Activated T-cell treated with anti-CD3 and anti-CD28 coated beads, Interleukin-2, amount 50 U/mL, for 48 hours (primary cell): ENCODE measurements at places on chromosomes 11 and 22.

GRCh38 chr11:121257976-121258375 lies 34.6 kb upstream of the SC5D start:
- DNase-seq: no peak

DNA sequence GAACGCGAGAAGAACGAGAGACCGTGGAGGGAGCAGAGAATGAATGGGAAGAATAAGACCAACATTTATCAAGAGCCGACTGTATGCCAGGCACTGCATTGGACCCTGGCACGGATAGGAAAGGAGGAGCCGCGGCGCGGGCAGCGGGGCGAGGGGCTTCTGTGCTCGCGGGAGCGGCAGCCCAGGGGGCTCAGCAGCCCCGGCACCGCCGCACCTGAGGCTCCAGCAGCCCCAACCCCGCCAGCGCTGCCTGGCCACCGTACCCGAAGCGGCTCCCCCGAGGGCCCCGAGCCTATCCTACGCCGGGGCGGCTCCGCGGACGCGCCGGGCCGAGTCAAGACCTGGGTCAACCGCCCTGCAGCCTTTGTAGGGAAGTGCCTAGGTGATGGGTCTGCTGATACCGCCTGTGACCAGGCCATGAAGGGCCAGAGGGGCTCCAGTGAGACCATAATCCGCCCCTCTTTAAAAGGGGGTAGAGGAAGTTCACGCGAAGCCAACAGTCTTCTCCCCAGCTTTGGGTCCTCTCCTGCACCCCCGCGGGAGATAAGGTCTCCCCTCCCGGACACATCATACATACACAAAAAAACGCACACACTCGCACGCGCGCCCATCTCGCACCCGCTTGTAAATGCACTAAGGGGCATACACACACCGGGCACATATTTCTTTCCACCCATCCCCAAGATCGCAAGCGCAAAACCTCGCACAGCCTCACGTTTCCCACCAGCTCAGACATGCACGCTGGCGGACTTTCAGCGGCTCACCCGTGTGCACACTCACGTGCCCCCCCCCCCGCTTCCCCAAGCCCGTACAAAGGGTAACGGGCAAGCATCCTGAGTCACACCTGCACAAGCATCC lies 935 bp upstream of the RTN4RL2 start:
- peak; percentile 51 for DNase-seq

- DNase-seq: no peak
Measured at GRCh38 chr11:93653080-93653479, 8.4 kb upstream of the CEP295 start.

DNA sequence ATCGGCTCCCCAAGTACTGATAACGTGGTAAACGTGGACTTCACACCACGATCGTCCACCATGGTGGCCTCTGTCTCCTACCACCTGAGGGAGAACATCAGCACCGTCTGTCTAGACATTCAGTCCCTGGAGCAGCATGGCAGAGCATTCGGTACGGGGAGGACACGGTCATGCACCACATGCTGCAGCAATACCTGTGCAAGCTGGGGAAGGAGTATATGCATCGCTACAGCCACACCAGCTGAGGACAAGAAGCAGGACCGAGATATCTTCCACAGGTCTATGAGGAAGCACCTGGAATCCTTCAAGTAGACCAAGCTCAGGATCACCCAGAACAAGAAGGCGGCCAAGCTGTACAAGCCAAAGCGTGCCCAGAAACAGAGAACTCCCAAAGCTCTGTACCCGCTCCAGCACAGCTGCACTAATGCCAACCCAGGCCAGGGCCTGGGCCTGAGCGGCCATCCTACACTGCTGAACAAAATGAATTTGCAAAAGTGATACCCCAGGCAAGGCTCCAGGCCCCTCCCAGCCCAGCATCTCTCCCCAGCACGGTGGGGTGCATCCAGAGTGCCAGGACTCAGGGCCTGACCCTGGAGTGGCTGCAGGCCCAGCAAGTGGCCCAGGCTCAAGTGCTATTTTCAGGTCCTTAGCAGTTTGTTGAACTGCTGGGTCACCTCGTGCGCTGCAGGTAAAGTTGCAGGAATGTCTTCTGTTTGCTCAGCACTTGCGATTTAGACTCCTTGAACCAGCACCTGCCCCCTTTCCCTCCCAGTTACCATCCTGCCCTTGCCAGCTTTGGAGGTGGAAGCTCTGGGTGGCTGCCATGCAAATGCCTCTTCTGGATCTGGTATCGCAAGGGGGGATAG lies 119.3 kb upstream of the SERPIND1 start:
- no peak for DNase-seq

GRCh38 chr11:32960553-32961164 lies 55.0 kb upstream of the DEPDC7 start:
- DNase-seq: no peak

GRCh38 chr11:69382131-69383128 lies 88.5 kb downstream of the MYEOV start:
- no peak for DNase-seq

DNA sequence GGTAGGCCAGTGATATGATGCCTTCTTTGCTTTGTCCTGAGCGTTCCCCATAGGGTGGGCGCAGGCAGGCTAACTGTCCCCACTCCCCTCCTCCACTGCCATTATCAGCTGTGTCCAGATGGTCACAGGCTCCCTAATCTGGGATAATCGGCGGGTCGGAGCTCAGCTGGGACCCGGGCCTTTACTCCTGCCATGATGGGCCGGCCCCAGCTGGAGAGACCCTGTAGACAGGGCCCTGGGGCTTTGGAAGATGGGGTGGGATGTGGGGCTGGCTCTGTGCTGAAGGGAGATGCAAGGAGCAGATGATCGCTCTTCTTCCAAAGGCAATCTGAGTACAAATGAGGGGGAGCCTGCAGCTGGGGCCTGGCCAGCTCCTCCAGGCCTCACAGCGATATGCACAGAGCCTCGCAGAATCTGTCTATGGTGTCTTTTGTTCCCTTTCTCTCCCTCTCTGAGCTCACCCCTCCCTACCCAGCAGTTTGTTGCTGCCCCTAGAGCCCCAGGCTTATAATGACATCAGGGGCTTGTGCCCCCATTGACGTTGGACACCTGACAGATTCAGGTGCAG lies 11.9 kb downstream of the KLHL35 start:
- no peak for DNase-seq

- DNase-seq: no peak
Measured at GRCh38 chr11:22190827-22191463, 1.9 kb upstream of the ANO5 start.

GRCh38 chr22:50470491-50470890 lies 4.3 kb downstream of the SBF1 start:
- peak; percentile 49 for DNase-seq

DNA sequence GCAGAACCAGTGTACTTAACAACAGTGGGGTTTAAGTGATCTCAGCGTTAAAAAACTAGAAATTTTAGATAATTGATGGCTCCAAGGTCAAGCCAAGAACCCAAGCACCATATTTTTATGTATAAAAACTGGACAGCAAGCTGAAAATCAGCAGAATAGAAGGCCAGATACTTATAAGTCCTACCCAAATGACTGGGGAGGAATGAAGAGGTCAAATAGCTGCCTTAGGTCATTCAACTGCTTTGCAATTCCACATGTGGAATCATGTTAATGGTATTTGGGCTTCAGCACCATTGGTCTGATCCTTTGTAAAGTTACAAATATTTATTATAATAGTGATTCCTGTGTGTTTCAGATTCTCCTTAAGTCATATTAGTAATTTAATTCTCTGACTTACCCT lies 108.4 kb downstream of the FAT3 start:
- no peak for DNase-seq

GRCh38 chr11:74470526-74470925 lies 3.2 kb upstream of the KCNE3 start:
- DNase-seq: no peak

GRCh38 chr11:66467034-66467659 lies 442 bp downstream of the PELI3 start:
- DNase-seq: no peak

- peak; percentile 52 for DNase-seq
Measured at GRCh38 chr11:8090756-8091155, 9.7 kb downstream of the TUB start.

DNA sequence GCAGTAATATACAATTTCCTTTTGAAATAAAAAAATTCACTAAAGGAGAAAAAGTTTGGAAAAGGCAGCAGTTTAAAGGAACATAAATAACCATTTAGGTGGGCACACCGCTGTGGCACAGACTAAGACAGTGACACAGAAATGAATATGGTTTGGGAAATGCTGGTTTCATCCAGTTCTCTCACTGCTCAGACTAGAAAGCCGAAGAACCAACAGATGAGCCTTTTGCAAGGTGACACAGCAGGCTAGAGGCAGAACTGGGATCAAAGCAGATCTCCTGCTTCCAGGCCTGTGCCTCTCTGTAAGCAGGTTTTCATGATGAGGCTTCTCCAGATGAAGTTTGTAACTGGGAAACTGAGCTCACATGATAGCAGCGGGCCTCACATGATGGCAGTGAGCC lies 380.0 kb upstream of the NARS2 start:
- no peak for DNase-seq

GRCh38 chr11:58592760-58593472 lies 14.1 kb downstream of the ZFP91 start:
- DNase-seq: peak; percentile 68

GRCh38 chr11:117426297-117426685 lies 98.6 kb downstream of the CEP164 start:
- peak; percentile 87 for DNase-seq

DNA sequence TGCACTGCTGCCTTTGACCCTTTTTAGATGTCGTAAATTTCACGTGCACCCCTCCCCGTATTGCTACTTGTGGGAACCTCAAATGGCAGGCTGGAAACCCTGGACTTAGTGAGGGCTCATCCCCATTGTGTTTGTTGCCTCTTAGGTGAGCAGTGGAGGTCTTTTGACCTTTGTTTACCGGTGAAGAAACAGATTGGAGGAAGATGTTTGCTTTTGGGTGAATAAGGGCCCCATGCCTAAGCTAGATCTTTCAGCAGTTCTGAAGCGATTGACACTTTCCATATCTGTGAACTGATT lies 782 bp downstream of the SMARCB1 start:
- no peak for DNase-seq

DNA sequence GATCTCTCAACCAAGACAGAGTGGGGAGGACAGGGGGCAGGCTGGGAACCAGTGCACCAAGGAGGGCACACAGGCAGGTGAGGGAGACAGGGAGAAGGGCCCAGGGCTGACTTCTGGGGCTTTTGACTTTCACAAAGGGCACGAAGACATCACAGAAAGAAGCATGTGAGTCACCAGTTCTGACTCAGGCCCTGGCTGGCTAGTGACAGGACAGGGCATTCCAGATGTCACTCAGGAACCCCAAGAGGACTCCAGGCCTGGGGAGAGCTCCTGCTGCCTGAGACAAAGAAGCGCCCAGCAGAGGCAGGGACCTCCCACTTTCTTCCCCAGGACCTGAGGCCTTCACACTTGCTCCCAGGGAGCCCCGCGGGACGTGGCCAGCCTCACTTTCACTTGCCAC lies 497.2 kb downstream of the BUD13 start:
- no peak for DNase-seq

GRCh38 chr11:36350137-36350513 lies 54.0 kb downstream of the PRR5L start:
- no peak for DNase-seq

- DNase-seq: no peak
Measured at GRCh38 chr22:31488346-31488883, 1.2 kb downstream of the EIF4ENIF1 start.

GRCh38 chr11:82738091-82738490 lies 4.4 kb upstream of the FAM181B start:
- DNase-seq: no peak

- DNase-seq: no peak
Measured at GRCh38 chr11:33258631-33259205, 1.5 kb downstream of the HIPK3 start.

DNA sequence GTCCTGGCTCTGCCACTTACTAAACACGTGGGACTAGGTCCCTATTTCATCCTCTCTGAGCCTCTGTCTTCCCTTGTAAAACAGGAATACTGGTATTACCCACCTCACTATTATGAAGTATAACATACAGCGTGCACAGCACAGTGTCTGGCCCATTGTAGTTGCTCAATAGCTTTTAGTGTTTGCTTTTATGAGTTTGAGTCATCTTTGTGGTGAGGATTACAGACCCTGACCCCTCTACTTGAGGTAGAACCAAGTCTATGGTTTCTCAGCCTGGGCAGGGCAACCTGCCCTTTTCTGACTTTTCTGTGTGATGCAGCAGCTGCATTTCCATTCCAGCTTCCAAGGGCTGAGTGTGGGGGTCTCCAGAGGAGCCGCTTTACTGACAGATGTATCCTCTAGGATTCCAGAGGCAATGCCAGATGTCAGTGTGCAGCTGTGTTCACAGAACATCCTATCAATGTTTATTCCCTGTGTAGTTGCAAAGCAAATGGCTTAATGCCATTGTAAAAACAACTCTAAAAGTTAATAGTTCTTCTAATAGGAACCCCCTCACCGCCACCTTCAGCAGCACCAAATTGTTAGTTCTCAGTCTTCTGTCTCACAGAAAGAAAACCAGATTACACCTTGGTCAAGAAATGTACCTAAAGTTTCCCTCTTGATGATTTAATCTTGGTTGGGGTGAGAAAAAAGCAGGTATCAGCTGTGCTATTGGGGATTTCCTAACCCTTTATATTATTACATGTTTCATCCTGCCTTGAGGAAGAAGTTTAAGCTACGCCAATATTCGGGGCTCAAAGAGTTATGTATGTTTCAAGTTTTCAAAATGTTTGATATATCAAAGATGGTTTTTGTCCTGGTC lies 16.8 kb downstream of the PRR5L start:
- DNase-seq: no peak

- no peak for DNase-seq
Measured at GRCh38 chr11:35148163-35148837, 9.3 kb downstream of the CD44 start.

DNA sequence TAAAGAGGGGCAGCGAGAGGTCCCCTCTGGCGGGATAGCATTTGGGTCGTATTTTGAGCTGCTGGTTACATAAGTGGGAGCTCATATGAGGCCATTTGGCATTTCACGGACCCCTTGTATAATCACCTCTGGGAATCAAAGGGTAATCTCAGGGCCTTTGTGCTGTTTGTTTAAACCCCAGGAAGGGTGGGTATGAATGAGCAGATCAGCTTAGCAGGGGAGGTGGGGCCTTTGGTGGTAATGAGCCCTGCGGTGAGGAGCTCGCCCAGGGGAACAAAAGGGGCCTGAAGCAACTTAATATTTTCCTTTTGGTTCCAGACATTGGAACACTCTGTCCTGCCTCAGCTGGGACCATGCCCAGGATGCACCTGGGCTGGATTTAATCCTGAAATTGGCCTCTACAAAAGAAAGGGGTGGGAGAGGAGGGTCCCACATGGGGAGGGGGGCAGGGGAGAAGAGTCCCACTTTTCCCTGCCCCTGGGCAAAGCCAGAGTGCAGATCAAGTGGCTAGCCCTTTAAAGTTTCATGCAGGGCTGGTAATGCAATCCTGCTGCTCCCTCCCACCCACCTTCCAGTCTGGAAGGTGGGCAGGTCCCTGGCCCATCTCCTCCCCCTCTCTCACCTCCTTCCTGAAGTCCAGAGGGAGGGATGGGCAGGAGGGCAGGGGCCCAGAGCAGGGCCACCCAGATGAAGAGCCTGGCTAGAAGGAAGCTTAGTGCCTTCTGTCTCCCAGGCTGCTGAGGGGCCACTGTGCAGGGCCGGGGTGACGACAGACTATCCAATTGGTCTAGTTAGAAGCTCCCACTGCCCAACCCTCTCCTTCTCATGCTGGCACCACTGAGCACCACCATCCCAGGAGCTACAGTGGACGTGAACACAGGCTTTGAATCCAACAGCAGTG lies 10.5 kb downstream of the TSKU start:
- DNase-seq: no peak

- DNase-seq: no peak
Measured at GRCh38 chr11:28009388-28009787, 98.6 kb downstream of the KIF18A start.

- no peak for DNase-seq
Measured at GRCh38 chr11:122181372-122181771, 65.4 kb upstream of the BLID start.
